GM04504 (cell line): ENCODE measurements at places on chromosomes 1 and 21.

- no peak for DNase-seq
Observed at GRCh38 chr1:6776389-6776788, 8.9 kb upstream of the CAMTA1 start.

DNA sequence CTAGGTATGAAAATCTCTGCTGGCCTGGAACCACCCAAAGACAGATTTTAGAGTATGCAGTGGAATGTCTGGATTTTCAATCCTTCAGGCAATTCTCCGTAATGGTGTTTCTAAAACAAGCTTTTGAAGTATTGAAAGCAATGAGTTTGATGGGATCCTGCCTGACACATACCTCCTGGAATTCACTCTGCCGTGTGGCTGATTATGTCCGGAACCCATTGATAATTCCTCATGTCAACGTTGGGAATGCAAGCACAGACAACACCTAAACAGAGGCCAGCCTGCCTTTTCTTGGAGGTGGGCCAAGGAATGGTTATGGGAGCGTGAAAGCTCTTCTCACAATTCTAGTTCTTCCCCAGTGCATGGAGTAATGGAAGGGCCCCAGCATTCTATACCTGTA is 168.9 kb upstream of the HMCN1 start:
- DNase-seq, result peak; percentile 38

- no peak for DNase-seq
Observed at GRCh38 chr1:93845538-93846205, 33.3 kb downstream of the DNTTIP2 start.

DNA sequence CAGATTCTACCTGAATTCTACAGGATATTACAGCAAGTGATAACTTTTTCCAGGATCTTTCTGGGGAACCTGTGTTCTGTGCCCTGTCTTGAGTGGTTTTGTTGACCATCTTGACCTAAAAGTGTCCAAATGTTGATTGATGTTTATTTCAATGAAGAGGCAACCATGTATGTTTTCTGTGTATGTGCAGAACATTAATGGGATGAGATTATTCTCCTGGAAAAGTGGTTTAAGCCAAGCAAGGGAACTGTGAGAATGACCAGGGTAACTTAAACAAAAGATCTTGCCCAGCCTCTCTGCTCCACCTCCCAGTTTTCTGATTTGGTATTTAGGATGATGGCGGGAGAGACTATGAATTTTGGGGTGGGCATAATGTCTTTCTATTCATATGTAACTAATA is 1.0 kb upstream of the SAMD13 start:
- no peak for DNase-seq

DNA sequence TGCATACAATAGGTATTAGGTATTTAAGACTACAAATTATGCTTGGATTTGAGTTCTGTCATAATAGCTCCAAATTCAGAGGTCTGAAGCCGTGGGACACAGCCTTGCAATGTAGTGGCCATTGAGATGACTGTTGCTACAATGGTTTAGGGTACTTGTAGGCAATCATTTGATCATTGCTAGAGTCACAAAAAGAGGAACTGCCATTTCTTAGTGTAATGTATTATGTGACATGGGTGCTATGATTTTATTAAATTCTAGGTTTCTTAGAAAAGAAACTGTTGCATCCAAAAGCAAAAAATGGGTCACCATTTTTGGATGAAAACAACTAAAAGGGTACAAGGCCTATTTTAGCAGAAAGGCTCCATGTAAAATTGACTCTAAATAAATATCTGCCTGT is 129.9 kb upstream of the ZNF644 start:
- no peak for DNase-seq

- DNase-seq, result no peak
Observed at GRCh38 chr1:53837646-53837923, 511 bp downstream of the NDC1 start.

DNA sequence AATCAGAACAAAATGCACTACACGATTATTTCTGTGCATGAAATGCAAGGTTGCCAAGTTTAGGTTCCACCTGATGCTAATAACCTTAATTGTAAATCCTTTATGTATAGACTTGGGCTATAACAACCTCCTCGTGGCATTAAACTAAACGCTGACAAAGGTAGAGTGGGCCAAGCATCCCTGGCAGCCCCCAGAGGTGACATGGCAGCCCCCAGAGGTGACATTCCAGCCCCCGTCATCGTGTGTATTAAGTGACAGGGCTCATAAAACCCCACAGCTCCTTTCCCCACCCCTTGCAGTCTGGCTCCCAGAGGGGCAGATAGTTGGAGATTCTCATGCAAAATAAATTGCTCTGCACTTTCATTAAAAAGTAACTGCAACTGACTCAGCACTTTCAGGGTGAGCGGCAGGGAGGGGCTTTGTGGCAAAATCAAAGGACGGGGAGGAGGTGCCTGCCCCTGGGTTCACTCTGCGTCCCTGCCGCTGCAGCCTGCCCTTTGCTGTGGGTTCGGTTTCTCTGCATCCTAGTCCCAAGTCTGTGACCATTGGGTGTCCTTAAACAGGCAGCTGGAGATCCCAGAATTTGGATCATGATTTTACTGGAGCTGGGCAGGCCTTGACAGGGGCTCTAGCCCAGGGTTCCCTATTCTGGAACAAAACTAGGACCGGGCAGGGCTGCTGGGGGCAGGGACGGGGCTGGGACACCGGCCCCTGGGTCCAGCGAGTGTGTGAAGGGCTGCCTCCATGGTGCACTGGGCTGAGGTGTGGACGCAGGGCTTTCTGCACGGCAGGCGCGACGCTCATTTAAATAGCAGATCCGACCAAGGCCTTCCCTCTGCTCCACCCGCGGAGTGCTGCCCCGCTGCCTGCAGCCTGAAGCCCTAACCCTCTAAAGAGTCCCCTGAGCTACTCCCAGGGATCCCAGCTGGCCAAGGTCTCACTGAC is 234.9 kb upstream of the VAMP3 start:
- DNase-seq, result no peak

DNA sequence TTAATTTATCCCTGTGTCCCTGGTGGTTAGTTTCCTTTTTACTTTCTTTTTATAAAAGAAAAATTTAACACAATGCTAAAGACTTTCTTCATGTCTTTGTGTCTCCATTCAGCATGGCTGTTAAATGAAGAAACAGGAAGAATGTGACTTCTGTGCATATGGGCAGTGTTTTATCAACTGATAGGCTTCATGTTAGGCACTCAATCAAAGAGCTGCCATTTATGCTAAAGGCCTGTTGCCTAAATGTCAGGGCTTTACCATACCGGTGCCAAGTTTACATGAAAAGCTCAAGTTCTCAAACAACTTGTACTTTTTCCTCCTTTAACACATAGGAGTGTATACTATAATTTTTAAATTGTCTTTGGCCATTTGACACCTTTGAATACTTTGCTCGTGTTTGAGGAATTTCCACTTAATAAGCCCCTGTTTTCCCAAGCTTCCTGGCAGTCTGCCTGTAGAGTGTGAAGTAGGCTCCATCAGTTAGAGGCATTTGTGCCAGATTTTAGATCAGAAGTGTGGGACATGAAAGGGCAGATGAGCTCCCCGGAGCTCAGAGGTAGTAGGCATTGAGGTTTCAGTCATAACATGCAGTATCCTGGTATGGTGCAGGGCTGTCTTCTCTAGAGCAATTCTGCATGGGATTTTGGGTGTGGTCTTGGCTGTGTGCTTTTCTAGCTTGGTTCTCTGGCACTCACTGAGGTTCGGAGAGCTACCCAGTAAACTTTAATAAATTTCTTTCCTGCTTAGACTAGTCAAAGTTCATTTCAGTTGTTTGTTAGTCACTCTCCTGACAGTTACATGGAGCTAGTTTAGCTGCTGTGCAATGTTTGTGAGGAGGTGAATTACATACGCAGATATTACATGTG is 119.0 kb downstream of the LEPR start:
- no peak for DNase-seq

DNA sequence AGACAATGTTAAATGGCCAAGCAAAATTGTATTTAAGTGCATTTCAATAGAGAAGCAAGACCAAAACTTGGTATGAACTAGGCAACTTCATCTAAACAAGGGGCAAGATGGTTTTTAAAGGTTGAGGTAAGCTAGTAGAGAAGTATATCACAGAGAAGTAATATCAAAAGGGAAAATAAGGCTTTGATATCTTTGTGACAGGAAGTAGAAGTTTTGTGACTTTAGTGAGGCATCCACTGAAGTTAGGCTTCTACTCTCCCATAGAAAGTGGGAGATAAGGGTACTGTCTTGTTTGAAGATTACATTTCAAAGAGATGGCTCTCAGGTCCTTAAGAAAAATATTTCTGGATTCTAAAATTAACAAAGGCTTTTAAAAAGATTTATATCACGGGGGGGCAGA is 8.9 kb downstream of the OR10T2 start:
- no peak for DNase-seq

DNA sequence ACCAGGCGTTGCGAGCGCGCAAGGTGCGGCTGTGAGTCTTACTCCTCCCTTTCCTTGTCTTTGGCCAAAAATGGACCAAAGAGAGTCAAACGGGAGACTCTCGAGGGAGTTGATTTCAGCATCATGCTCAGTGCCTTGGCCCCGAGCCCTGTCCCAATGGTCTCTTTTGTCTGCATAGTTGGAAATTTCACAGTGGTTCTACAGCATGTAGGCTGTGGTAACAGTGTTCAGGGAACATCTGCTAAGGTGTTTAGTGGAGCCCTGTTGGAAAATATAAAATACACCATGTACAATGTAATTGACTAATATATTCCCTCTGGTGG is 2.7 kb downstream of the CACNA1E start:
- no peak for DNase-seq

DNA sequence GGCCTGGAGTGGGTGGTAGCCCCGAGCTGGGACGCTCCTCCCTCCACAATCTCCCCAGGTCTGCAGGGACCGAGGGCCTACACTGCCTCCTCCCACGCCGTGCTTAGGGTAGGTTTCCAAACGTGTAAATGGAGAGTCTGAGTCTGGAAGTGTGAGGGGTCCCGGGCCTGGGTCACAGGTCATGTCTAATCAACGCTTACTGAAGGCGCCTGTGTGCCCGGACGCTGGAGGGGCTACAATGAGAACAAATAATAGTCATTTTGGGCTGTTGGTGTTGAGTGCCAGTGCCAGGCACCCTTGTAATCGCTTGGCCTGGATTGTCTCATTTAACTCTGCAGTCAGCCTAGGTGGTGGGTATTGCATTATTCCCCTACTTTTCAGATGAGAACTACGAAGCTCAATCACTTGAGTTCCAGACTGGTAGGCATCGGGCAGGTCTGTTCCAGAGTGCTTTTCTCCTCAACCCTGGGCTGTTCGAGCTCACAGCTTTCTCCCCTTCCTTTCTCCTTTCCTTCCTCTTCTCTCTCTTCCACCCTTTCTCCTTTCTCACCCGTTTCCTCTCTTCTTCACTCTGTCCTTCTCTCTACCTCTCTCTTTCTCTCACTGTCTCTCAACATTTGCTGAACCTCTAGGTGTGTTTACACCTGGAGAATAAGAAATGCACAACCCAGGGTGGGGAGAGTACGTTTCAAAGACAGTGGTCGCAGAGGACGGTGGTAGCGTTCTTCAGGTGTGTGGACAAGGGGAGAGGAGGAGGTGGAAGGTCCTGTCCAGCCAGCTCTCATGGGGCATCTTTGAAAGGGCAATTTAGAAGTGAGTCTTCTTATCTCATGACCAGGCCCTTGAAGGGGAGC is 883 bp downstream of the SLC66A1 start:
- no peak for DNase-seq

- no peak for DNase-seq
Observed at GRCh38 chr1:14759042-14759818, 160.7 kb downstream of the KAZN start.

DNA sequence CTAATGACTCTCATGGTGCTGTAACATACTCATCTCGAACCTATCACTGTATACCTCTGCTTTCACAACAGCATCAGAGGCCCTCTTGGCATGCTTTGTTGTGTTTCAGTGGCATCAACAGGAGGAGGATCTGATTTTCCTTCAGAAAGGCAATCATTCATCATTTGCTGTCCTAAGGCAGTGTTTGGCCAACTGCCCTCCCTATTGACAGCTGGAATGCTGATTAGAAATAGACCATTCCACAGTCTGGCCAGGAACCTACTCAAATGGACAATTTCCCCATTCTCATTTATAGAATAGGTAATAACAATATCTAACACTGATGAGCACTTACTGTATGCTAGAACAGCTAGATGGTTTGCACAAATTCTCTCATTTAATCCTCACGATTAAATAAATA is 310.6 kb upstream of the PTBP2 start:
- DNase-seq, result no peak

- no peak for DNase-seq
Observed at GRCh38 chr1:15934211-15935055, 41.5 kb downstream of the ZBTB17 start.

GRCh38 chr1:31310198-31310597 is 13.4 kb downstream of the ZCCHC17 start:
- DNase-seq, result no peak

- no peak for DNase-seq
Observed at GRCh38 chr1:64080941-64081562, 122.4 kb upstream of the UBE2U start.

DNA sequence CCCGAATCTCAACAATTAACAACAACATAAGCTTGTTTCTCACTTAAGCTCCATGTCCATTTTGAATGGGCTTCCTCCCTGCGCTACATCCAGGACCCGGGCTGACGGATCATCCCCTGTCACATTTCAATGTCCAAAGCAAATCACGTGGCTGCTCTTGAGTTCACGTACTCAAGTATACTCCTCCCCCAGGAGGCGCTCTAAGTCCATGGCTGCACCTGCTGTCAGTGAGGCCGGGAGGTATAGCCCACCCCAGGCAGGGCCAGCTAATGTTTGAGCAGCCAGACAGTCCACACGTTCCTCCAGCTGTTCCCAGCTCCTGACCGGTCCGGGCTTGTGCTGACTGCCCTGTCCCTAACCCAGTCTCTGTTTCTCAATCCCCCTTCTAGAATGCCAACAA is 220.8 kb downstream of the SLC35F3 start:
- no peak for DNase-seq

GRCh38 chr1:3618881-3619671 is 5.7 kb upstream of the TPRG1L start:
- peak; percentile 51 for DNase-seq

DNA sequence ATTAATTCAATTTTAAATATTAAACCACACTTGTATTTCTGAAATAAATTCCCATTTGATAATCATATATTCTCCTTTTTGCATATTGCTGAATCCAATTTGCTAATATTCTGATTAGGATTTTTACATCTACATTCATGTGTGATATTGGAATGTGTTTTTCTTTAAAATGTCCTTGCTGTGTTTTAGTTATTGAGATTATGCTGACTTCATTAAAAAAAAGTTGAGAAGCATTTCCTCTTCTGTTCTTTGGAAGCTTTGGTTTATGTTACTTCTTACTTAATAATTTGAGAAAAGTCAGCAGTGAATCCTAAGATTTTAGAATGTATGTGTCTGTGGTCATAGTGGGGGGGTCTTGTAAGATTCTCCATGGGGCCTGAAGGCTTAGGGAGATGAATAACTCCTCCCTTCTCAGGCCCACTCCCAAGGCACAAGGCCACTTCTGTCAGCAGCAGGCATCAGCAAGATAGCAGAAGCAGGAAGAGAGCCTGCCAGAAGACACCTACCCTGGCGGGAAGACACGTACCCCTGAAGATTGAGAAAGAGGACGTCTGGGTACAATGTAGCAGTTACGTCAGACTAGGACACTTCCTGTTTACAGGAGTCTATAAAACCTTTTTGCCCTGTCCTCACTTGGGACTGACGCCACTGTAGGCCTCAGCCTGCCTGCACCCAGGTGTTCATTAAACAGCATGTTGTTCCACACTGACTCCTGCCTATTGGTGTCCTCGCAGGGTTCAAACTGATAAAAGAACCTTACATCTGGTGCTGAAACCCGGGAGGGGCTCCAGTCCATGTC is 56.9 kb downstream of the ODF2L start:
- no peak for DNase-seq

GRCh38 chr21:31948676-31949075 is 75.9 kb downstream of the HUNK start:
- DNase-seq, result no peak
